Activated T-cell treated with anti-CD3 and anti-CD28 coated beads for 48 hours (primary cell): ENCODE measurements at places on chromosomes 6 and 20.

DNA sequence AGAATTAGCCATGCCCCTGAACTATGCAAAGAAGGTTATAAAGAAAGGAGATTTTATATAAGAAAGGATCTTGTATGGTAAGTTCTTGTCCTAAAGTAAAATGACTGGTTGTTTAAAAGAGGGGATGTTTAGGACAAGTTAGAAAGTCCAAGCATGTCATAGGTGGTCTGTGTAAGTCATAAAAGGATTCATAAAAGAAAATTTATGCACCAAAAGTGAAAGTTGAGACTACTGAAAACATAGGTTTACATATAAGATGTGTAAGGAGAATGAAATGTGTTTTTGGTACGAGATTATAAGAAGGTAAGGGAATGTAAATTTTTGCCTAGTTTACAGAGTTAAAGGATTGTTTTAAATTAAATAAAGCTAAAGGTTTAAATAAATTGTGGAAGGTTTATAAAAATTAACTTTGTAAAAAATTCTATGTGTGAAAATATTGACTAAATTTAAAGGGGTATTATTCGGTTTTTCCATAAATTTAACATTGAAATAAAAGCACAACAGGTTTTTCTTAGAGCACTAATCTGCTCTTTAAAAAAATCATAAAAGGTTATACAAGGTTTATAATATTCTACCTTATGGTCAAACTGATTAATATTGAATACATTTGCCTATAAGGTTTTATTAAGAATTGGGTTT lies 93.6 kb upstream of the UST start:
- DNase-seq = no peak

DNA sequence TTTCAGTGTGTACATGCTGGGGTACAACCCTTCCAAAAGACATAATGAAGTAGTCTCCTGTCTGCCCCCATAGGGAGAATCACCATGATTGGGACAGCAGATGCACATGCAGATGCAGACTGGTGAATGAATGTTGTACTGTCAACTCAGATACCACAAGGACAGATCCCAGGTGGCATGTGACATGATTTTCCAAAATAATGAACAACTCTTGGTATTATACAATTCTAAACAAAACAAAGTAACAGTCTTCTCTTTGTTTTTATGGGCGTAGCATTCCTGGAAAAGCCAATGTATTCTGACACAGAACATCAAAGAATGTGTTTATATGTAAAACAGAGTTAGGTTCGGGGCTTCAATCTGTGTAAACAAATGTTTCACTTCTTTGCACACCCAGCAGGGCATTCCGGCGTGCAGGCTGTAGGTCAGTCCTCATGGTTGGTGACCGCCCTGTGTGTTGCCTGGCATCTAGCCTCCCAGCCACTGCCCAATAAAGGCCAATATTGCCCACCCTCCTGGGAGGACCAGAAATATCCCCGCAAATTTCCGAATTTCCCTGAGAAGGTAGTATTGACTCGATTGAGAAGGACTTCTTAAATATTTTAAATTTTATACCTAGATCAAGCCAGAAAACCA lies 127.7 kb downstream of the KLHL32 start:
- no peak for DNase-seq

DNA sequence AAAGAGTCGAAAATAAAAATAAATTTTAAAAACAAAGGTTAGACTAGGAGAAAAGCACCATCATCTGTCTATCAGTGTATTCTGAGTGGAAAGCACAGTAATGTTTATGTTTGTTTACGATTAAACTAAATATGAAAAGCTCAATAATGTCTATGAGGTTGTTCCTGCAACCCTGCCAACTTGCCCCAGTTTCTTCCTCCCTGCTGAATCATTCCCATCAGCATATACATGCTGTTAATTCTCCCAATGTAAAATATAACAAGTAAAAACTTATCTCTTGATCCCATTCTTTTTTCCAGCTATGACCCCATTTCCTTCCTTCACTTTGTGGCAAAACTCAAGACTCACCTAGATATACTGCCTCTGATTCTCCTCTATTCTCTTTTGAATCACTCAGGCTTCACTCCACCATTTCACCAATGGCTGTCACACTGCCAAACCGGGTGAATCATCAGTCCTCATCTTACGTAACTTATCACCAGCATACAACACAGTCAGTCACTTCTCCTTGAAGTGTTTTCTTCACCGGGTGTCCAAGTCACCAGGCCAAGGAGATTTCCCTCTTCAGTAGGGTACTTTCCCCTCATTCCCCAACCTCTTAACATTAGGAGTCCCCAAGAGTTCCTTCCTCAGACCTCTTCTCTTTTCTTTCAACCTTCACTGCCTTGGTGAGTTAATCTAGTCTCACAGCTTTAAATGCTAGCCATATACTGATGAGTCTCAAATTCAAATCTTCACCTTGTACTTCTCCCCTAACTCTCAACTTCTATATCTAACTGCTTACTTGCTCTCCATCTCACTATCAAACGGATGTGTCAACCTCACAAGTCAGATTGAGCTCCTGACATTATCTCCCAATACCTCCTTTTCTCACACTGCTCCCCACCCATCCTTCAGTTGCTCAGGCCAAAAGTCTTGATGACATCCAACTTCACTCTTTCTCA lies 6.2 kb downstream of the TMEM242 start:
- peak; percentile 8 for DNase-seq

GRCh38 chr20:57530327-57530981 lies 5.5 kb upstream of the CTCFL start:
- DNase-seq = no peak

DNA sequence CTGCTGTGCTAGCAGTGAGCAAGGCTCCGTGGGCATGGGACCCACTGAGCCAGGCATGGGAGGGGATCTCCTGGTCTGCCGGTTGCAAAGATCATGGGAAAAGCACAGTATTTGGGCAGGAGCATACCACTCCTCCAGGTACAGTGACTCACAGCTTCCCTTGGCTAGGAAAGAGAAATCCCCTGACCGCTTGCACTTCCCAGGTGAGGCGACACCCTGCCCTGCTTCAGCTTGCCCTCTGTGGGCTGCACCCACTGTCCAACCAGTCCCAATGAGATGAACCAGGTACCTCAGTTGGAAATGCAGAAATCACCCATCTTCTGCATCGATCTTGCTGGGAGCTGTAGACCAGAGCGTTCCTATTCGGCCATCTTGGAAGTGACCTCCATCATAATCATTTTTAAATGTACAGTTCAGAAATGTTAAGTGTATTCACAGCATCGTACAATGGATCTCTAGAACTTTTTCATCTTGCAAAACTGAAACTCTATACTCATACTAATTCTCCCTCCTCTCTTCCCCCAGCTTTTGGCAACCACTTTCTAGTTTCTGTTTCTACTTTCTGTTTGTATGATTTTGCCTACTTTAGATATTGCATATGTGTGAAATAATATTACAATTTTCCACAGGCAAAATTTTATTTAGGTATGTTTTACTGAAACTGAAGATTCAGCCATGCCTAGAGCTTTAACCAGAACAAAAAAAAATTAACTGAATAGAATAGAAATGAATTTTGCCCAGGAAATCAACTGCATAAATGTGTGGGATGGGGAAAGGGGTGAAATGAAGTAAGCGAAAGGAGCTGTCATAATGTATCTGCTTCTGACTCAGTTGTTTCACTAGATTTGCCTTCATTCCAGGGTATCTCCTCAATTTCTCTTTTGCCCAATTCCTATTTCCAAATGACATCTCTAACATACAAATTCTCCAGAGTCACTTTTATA lies 100.0 kb downstream of the RWDD2A start:
- DNase-seq = no peak

GRCh38 chr20:21424846-21425245 lies 27.5 kb upstream of the NKX2-4 start:
- no peak for DNase-seq

DNA sequence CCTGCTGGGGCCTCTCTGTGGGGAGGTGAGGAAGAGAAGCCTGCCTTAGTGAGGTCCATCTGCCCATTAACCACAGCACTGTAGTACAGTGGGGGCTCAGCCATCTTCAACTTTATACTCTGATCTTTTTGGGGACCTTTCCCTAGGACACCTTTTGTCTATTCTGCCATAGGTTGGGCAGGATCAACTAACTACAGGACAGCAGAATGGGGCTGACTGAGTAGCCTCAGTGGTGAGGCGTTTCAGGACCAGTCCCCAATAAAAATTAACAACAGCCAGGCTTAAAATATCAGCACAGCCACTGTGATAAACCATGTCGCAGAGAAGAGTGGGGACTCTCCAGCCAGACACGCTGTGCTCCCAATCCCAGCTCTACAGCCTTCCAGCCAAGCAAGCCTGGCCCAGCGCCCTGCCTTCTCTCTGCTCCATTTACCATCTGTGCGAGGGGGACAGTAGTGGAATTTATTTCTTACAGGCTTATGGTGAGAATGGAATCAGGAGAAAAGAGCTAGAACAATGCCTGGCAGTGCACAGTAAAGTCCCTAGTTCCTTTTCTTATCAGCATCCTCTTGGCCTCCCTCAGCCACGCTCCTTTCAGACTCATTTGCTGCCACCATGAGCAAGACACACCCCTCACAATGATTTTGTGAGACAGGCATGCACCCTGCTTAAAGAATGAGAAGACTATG lies 75.5 kb downstream of the SLC22A23 start:
- no peak for DNase-seq

DNA sequence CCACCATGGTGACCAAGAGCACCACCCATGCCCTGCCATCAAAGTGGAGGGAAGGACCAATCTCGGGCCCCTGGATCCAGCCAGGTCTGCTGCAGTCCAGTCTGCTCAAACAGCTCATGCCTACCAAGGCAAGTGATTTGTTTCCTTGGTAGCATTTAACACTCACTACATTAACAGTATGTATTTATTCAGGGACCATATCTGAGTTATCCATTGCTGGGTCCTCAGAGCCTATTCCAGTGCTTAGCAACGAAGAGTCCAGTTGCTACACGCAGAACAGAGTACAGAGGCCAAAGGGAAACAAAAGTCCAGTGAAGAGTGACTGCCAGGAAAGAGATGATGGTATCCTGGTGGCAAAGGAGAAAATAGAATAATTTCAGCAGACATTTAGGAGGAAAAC lies 352.2 kb downstream of the PTPRT start:
- no peak for DNase-seq

GRCh38 chr6:104527311-104527710 lies 332.4 kb downstream of the HACE1 start:
- DNase-seq = no peak

DNA sequence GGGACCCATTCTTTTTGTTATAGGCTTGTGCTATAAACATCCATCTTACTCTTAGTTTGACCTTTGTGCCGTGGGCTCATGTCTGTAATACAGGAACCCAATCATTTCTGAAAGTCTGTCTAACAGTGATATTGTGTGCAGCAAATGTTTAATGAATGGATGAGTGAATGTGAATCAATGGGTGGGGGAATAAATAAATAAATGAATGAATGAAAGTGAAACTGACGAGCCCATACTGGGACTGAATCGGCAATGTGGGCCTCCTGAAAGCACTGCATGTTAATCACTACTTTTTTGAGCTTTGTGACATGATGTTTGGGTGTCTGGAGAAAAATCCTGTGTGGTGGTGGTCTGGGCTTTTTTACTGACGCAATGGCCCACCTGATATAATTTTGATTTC lies 175.0 kb downstream of the GMPR start:
- no peak for DNase-seq

GRCh38 chr20:61303217-61303616 lies 51.2 kb downstream of the CDH4 start:
- no peak for DNase-seq

DNA sequence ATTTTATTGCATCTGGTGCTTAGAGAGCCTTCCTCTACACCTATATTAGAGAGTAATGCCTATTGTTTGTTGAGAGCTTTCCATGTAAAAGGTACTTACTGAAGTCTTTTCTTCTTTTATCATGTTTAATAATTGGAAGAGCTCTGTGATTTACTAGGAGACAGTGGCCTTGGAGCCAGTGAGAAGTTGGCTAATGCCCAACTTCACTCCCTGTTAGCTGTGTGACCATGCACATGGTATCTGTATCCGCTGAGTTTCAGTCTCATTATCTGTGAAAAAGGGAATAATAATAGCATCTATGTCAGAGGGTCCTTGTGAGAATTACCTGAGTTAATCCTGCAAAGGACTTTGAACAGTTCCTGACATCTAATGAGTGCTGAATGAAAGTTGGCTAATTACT lies 105.0 kb downstream of the CD109 start:
- DNase-seq = no peak

- DNase-seq = no peak
Measured at GRCh38 chr6:143569040-143569439, 57.5 kb upstream of the FUCA2 start.

- no peak for DNase-seq
Measured at GRCh38 chr20:5153152-5153467, 26.3 kb downstream of the CDS2 start.

GRCh38 chr6:104473021-104473429 lies 386.7 kb downstream of the HACE1 start:
- no peak for DNase-seq

DNA sequence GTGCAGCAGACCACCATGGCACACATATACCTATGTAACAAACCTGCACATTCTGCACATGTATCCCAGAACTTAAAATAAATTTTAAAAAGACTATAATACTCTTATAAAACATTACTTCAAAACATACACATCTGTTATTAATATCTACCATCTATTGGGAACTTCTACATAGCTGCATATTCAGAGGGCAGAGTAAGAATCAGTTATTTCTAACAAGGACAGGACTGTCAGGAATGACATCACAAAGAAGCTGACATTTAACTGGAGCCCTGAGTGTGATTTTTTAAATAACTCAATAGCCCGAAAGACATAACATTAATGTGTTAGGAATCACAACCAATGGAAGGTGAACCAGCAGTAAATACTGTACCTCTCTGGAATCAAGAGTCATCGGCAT lies 276.7 kb upstream of the ECI2 start:
- no peak for DNase-seq

DNA sequence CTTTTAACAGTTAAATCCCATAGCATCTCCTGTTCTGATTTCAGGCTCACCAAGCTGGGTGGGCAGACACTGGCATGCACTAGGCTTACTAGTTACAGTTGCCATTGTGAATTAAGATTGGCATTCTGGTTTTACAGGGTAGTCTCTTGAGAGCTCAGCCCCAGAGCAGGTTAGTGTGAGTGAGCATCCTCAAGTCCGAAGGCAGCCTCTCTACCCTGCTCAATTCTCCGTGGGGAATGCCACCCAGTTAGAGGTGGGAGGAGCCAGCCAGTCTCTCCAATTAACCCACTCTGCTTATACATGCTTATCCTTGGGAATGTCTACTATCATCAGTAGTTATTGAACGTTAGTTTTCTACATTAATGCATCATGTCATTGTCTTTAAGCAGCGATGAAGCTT lies 8.9 kb upstream of the OGFRL1 start:
- no peak for DNase-seq

DNA sequence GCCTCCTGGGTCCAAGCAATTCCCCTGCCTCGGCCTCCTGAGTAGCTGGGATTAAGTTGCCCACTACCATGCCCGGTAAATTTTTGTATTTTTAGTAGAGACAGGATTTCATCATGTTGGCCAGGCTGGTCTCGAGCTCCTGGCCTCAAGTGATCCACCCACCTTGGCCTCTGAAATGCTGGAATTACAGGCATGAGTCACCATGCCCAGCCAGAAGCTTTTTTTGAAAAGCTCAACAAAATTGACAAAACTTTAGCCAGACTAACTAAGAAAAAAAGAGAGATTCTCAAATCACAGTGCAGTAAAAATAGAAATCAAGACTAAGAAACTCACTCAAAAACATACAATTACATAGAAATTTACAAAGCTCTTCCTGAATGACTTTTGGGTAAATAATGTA lies 420.6 kb downstream of the COL12A1 start:
- DNase-seq = no peak

GRCh38 chr6:152636609-152637295 lies 410 bp downstream of the SYNE1 start:
- no peak for DNase-seq
